CD4-positive, alpha-beta T cell treated with Interleukin-4 for 1 hour (primary cell): ENCODE measurements at places on chromosomes 12 and 14.

GRCh38 chr14:52792097-52792415 is 649 bp upstream of the GNPNAT1 start:
- no peak for DNase-seq

DNA sequence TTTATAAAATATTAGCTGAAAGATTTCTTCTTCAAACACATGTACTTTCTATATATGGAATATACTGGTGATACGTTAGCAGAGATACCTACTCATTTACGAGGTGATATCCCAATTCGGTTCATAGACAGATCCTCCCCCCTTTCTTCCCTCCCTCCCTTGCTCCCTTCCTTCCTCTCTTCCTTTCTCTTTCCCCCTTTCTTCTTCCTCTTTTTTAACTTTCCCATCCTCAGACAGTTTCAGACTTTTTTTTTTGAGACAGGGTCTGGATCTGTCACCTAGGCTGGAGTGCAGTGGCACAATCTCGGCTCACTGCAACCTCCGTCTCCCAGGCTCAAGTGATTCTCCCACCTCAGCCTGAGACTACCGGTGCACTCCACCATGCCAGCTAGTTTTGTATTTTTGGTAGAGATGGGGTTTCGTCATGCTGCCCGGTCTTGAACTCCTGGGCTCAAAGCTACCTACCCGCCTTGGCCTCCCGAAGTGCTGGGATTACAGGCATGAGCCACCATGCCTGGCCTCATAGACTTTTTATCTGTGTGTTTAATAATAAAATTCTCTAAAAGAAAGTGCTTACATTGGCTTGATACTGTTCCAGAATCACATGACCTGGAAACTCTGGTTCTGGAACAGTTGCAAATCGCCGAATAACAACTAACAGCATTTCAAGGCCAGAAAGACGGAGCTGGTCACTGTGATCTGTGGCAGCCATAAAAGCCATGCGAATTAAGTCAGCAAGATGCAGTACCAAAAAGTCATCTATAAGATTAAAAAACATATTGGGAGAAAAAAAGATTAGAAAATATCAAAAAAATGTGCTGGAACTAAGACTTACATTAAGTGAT is 99.2 kb downstream of the HEATR5A start:
- no peak for DNase-seq

DNA sequence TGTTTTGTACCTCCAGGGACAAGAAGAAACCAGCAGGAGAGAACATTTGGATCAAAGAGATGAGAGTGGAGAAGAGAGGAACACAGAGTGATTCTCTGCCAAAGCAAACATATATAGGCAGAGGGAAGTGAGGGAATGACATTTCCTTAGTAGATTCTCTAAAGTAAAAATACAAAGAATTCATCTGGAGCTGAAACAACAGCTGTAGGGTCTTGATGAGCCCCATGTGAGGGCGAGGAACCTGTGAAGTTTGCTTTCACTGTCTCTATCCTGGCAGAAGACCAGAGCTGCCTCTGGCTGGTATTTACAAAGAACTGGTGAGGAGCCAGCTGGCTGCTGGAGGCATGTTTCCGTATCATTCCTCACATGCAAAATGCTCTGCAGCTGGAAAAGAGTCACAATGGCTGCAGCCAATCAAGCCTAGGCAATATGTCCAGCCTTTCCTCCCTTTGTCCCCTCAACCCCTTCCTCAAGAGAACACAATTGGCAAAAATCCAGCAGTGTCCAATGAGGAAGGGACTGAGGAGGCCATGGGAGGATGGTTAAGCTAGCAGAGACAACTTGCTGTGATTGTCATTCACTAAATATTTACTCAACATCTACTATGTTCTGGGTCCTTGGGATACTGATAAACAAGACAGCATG is 122.5 kb downstream of the PHLDA1 start:
- no peak for DNase-seq

- no peak for DNase-seq
These were observed 160.8 kb downstream of the GXYLT1 start for GRCh38 chr12:41983856-41984255.
